HuH-7 (cell line): ENCODE measurements at places on chromosomes 11 and 22.
A peak's percentile ranks its signal among the peaks of the same experiment; 100 is the strongest.

GRCh38 chr11:114215871-114216795 is 80.1 kb upstream of the NNMT start:
- DNase-seq, result no peak

- DNase-seq, result no peak
Observed at GRCh38 chr22:38699143-38699542, 1.6 kb downstream of the JOSD1 start.

- DNase-seq, result no peak
Observed at GRCh38 chr11:95502522-95502921, 271.5 kb upstream of the SESN3 start.

GRCh38 chr11:15969281-15969680 is 387.1 kb downstream of the SOX6 start:
- peak; percentile 16 for DNase-seq

- no peak for DNase-seq
Observed at GRCh38 chr11:32003335-32003734, 87.5 kb upstream of the RCN1 start.

GRCh38 chr11:48033918-48034341 is 53.6 kb downstream of the PTPRJ start:
- no peak for DNase-seq
